ENCODE measurements at places on chromosomes 6 and 20.

DNA sequence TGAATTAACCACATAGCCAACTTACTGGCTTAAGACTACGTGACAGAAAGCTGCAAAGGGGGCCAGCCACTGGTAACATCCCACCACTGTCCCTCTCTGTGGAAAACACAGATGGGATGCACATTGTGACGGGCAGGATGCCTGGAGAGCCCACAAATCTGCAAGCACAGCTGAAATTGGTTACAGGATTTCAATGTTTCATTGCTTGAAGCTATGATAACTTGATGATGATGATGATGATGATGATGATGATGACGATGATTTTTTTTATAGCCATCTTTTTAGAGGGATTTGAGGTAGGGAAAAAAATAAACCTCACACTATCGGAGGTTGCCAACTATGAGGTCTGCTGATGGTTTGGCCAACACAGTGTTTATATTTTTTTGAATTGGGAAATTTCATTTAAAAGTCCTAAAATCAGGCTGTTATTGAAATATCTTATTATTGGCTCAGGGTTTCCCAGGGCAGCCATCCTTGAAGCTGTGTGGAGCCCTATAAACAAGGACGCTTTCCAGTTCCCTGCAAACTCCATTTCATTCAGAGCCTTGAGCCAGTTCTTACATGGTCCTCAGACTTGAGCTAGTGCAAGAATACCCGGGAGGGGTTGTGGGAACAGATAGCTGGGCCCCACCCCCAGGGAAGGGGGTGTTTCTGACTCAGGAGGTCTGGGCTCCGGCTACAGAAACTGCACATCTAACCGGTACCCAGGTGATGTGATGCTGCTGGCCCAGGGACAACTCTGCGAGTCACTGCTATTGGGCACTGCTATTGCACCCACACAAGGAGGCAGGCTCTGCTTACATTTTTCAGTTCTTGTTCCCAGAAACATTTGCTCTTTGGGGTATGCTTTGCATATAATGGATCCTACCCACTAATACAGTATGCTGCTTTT is 27.1 kb downstream of the BCAS1 start:
- no peak for DNase-seq

DNA sequence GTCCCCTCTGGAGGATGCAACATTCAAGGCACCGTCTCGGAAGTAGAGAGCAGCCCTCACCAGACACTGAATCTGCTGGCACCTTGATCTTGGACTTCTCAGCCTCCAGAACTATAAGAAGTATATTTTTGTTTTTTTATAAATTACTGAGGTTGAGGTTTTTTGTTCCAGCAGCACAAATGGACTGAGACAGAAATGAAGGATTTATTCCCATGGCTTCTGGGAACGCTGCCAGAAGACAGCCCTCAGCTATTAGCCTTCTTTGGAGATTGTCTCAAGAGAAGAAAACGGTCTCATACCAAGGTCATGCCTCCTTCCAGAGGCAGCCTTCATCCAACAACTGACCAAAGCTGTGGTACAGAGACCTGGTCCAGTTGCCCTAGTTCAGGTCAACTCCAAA is 85.4 kb downstream of the CHMP4B start:
- DNase-seq = no peak

GRCh38 chr6:53044071-53044470 is 21.1 kb upstream of the FBXO9 start:
- no peak for DNase-seq

- no peak for DNase-seq
Measured at GRCh38 chr6:75620381-75621304, 19.0 kb downstream of the SENP6 start.

GRCh38 chr6:126170978-126171382 is 168.9 kb upstream of the CENPW start:
- DNase-seq = no peak

DNA sequence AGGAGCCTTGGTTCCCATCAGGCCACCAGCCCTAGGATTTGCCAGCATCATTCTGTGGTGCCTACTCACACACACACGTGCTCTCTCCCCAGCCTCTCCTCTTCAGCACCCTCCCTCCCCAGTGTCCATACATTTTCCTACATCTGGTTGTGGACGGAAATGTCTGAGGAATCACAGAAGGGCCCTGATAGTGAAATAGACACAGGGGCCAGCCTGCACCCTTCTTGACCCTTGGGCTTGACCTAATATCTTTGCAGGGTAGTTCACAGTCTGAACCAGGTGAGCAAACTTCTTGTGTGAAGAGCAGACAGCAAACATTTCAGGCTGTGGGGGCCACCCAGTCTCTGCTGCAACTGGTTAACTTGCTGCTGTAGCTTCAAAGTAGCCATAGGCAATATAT is 108.5 kb upstream of the NXT1 start:
- DNase-seq = no peak

DNA sequence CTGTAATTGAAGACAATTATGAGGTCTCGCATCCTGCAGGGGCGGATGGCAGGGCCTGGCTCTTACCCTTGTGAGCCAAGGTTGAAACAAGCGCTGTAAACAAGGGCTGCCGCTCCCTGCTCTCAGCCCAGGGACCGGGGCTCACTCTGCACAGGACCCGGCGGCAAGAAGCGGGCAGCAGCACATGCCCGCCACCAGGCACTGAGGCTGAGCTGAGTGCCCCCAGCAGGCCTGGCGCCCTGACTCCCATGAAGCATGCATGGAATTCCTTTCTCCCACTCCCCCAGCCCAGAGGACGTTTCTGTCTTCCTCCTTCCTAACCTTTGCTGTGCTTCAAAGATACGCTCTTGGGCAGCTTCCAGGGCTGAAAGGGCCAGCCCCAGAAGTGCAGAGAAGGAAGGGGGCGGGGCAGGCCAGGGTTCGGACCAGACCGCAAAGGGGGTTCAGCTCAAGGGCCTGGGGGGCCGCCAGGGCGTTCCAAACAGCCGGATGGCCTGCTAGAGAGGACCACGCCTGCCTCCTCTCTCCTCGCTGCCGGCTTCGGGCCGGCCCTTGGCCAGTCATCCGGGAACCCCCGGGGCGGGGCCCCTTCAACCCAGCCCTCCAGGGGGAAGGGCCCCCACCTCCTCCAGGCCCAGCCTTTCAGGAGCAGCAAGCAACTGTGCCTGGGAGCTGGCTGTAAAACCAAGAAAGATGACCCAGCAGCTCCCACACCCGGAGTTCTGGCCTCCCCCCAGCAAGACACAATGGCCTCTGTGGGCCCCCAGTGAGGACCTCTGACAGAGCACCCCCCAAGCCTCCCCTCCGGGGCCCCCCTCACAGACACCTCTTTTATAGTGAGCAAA is 109.9 kb downstream of the NOL4L start:
- no peak for DNase-seq

- DNase-seq = no peak
Measured at GRCh38 chr6:148193063-148193680, 149.5 kb upstream of the SASH1 start.

DNA sequence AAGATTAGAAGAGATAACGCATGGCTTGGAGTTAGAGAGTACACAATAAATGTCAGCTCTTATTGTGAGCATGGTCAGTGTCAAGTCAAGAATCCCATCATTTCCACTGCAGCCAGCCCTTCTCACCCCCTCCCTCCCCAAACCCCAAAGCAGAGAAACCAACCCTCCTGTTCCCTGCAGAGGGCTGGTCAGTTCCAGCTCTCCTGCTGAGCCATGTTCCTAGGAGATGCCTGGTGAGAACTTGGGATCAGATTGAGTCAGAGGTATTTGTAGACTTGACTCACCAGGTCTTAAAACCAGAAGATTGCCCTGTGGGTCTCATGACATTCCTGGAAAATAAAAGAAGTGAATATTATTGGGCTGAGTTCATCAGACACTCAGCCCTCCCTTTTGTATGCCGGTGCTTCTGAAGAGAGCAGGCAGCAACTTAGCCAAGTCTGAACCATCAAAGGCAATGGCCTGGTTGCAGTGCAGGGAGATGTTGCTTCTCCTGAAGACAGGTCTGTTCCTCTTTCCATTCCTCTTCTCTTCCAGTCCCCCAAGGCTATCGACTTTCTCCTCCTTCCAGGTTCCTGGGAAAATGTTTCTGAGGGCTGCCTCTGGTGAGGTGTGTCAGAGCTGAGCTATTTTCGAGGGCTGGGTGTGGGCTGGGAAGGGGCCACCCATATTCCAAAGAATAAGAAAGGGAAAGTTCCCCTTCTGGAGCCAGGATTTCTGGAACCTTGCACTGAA is 278.2 kb upstream of the SUPT3H start:
- DNase-seq = no peak

GRCh38 chr6:106135911-106136571 is 49.9 kb downstream of the PRDM1 start:
- no peak for DNase-seq

DNA sequence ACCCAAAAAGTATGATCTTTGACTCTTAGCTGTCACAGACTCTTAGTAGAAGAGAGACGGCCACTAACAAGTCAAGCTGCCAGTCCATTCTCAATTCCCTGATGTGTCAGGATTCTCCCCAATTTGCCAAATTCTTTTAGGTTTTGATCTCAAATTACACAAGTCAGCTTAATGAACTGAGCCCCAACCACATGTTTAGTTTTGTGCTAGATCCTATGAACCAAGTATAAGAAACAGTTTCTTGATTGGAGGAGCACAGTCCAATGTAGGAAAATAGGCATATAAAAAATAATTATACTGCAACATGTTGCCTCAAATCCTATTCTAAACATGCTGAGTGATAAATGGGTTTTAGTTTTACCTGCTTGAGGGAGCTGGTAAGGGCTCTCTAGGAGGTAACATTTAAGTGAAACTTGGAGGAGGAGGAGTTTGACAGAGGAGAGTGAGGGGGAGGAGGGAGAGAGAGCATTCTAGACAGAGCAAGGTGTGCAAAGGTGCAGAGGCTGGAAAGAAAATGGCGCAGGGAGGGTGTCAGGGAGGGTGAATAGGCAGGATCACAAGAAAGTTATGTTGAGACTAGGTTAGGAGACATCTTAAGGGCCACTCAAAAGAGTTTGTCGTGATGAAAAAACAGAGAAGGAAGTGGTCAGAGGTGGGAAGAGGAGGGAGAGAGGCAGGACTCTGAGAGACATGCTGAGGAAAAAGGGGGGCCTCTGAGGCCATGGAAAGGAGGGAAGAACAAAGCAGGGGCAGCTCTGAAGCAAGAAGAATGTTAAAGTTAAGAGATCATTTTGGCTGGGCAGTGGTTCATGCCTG is 22.8 kb upstream of the FAM83C start:
- DNase-seq = no peak

DNA sequence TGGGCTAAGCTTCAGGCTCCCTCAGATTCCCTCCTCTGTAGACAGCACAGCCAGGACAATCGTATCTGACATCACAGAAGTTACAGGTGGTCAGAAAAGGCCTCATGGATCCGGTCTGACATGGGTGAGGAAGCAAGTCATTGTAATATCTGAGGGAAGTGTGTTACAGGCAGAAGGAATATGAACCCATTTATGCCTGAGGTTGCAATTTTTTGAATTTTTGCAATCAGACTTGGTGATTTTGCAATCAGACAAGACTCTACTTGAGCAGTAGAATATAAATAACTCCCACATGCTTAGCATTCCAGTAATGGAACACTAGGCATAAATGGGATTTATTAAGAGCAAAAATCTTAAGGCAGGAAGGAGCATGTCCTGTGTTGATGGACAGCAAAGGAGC is 52.1 kb downstream of the CBLN4 start:
- DNase-seq = no peak

DNA sequence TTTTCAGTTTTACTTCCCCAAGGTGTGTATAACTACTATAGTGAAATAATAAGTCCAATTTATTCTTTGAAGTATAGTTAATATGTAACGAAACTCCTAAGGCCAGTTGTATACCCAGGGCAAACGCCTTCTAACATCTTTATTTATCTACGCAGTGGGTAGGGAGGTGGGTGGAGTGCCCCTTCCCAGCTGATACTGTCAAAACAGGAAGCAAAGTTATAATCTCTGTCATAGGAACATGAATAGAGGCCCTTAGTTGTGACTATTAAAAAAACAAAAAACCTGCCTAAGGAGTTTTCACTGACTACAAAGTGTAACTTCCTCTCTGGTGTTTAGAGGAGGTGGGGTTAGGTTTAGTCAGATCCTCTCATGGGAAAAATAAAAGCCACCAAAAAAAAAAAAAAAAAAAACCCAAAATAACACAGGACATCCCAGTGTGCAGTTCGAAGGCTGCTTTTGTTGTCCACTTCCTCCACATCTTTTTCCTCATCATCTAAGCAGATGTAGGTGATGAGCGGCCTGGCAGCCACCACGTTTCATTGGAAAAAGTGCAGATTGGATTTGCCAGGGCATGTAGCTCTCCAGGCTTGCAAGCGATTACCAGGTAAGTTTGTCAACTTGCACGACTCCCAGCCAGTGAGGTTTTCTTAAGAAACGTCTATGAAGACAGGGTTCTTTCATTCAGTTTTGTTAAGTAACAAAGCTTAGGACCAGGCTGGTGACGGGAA is 58.7 kb downstream of the UTRN start:
- no peak for DNase-seq

- DNase-seq = no peak
Measured at GRCh38 chr6:41523915-41524633, 22.1 kb upstream of the FOXP4 start.

GRCh38 chr6:36504982-36505381 is 42.3 kb downstream of the STK38 start:
- DNase-seq = no peak

GRCh38 chr6:81265106-81265505 is 487.4 kb downstream of the TENT5A start:
- no peak for DNase-seq

DNA sequence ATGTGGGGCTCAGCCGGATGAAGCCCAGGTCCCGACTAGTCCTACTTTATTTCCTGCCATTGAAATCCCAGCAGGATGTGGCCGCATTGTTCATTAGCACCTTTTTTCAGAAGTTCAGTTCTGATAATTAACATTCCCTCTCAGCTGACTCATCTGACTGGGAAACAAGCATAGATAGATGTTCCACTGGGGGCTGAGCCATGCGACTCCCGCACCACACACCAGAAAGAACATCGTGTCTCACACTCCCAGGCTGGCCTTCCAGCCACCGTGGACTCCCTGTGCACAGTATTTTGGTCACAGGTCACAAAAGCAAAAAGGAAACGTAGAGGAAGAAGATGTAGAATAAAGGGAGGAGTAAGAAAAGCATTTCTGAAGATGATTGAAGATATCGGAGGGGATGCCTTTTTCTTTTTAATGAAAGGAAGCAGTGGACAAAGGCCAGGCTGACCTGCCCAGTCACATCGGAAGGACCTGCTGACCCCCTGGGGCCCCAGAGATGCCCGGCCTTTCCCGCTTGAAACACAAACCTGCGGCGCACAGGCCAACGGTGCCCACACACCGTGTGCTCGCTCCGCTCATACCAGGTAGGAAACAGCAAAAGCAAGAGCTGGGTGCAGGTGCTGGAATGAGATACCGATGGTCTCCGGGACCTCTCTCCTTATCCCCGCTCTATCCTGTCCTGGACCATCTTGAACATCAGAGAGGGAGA is 11.8 kb downstream of the RPS6KA2 start:
- DNase-seq = no peak

- DNase-seq = no peak
Measured at GRCh38 chr6:130457605-130458004, 91.8 kb downstream of the TMEM200A start.

Measured in GM19239 (cell line).